ENCODE measurements at places on chromosomes 7 and 10. TPM values are rescaled to one million over a fixed set of nuclear protein-coding genes. Genes with fewer than 3 reads are reported as not detected.

DNA sequence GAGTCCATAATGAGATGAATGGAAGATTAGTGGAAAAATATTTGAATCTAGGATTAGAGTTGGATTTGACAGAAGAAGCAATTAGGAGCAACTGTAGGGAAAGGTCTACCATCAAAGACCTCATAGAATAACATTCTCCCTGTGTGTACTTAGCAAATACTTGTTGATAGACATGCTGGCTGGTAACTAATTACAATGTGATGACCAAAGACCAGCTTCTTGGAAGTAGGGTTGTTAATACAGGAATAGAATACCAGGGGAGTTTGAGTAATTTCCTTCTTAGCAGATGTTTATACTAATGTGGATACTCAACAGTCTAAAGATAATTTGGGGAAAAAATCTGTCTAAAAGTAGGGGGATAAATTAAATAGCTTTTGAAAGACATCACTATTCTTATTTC, 357.5 kb upstream of the BMPER start:
- DNase-seq, result no peak

- DNase-seq, result peak; percentile 93
These were observed 25.9 kb downstream of the ZNF775 start for GRCh38 chr7:150404805-150405583.

- DNase-seq, result peak; percentile 31
These were observed 77.0 kb upstream of the GNA12 start for GRCh38 chr7:2920956-2921652.

Gene ANXA8L1
- polyA plus RNA-seq, result 0.39 TPM

- no peak for DNase-seq
These were observed 4.5 kb upstream of the TFPI2 start for GRCh38 chr7:93894966-93895640.

DNA sequence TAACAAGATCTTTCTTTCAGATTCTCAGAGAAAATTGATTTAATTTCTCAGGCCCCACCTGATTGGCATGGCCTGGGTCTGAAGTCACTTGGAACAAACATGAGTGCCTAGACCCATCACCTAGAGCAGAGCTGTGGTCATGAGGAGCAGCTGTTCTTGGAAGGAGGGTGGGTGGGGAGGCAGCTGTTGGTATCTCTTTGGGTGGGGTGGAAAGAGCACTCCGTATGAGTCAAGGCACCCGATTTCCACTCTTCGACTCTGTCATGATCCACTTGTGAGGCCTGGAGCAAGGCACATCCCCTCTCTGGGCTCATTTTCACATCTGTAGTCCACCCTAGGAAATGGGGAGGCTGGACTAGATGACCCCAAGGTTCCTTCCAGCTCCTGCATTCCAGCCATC, 156.7 kb downstream of the C10orf105 start:
- no peak for DNase-seq

DNA sequence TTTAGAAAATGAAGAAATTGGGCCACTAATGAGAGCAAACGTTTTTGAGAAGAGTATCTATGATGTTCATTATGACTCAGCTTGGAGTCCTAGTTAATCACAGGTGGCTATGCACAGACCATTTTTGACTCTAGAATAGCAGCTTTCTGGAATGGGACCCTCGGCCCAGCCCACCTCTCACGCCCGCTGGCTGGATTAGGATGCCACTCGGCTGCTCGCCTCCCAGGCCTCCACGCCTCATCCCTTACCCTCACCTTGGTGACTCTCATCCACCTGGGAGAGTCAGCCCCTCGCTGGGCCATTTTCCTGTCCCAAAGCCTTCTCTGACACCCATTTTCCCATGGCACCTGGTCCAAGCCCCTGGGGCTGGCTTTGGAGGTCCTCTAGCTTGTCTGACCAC, 173.6 kb downstream of the ADAM12 start:
- no peak for DNase-seq

DNA sequence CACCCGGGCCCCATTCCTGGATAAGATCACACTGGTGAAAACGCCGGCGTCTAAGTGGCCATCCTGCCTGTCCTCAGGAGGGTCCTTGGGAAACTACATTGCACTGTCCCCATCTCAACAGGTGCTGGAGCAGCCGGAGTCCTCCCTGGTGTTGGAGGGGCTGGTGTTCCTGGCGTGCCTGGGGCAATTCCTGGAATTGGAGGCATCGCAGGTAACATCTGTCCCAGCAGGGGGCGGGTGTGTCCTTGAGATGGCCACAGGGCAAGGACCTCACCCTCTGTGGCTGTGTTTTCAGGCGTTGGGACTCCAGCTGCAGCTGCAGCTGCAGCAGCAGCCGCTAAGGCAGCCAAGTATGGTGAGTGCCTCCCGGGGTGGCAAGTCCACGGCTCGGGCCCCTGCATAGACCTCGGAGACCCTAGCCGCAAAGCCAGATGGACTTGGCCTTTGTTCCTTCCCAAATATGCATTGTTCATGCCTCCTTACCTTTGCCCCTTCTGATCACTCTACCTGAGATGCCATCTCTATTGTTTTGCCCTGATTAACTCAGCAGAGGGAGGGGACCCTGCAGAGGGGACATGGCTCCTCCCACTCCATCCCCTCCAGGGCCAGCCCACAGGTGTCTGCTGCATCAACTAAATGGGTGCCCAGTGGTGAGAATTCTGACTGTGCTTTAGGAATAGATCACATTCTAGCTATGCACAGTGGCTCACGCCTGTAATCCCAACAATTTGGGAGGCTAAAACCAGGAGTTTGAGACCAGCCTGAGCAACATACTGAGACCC, 23.8 kb downstream of the ELN start:
- peak; percentile 34 for DNase-seq

GRCh38 chr7:40526951-40527715, 392.3 kb downstream of the SUGCT start:
- DNase-seq, result no peak

Gene ETV1
- 93.7 TPM for polyA plus RNA-seq

GRCh38 chr10:97718659-97719142, 5.2 kb downstream of the MARVELD1 start:
- DNase-seq, result no peak
